ENCODE measurements at places on chromosomes 1 and 21.

DNA sequence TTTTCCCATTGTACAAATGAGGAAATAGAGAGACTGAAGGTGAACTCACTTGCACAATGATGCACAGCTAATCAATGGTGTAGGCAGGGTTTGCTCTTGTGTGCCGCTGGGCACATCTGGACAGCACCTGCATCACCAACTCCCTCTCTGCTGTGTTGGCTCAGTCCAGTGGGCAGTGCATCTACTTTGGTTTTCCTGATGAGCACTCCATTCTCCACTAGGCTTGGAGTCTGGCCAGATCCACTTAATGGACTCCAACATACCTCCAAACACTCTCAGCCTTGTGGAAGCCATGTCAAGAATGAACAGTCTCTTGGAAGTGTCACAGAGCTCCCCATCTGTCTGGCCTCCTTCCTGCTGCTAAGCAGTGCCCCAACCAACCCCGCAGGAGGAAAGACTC is 152.2 kb downstream of the HIVEP3 start:
- no peak for DNase-seq

GRCh38 chr21:35611708-35612132 is 448.6 kb downstream of the SETD4 start:
- no peak for DNase-seq

- DNase-seq, result no peak
Observed at GRCh38 chr1:233796146-233796783, 108.2 kb upstream of the SLC35F3 start.

GRCh38 chr1:209455661-209456358 is 127.7 kb upstream of the CAMK1G start:
- DNase-seq, result no peak

- DNase-seq, result peak; percentile 61
Observed at GRCh38 chr1:207579436-207579799, 65.5 kb upstream of the CR1L start.

- no peak for DNase-seq
Observed at GRCh38 chr1:87167848-87168525, 160.7 kb upstream of the LMO4 start.

DNA sequence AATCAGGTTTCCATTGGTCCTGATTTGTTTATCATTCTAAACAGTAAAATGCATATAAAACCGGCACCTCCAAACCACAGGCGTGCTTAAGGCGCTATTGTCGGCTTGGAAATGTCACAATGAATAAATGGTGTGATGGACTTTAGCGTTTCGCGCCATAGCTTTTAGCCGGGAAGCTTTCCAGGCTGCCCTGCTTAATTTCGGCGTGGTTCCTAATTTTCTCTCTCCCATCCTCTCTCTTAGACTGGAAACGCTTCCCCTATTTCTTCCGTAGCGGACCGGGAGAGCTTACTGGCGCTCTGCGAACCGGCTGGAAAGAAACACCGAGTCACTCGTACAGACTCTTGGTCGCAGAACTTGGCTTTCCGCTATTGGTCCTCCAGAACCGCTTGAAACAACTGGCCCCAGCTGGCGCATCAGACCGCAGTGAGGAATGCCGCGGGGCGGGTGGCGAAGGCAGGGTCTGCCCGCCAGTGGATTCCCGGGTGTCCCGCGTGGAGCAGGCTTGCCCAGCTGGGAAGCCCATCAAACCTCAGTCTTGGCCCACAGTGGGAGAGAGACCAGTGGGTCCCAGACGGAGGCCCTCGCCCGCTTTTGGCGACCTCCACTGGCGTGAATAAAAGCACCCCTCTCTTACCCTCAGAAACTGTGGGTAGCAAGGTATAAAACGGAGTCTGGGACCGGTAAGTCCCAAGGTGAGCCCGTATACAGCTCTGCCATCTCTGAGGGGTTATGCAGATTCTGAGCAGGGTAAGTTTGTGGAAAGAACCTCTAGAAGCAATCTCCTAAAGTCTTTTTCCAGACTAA is 4.0 kb upstream of the LHX8 start:
- DNase-seq, result peak; percentile 17

- DNase-seq, result peak; percentile 57
Observed at GRCh38 chr1:26768755-26769154, 19.0 kb upstream of the PIGV start.

- DNase-seq, result no peak
Observed at GRCh38 chr1:168972887-168973286, 133.6 kb upstream of the ATP1B1 start.

- DNase-seq, result no peak
Observed at GRCh38 chr1:225688345-225688744, 35.4 kb upstream of the ENAH start.

DNA sequence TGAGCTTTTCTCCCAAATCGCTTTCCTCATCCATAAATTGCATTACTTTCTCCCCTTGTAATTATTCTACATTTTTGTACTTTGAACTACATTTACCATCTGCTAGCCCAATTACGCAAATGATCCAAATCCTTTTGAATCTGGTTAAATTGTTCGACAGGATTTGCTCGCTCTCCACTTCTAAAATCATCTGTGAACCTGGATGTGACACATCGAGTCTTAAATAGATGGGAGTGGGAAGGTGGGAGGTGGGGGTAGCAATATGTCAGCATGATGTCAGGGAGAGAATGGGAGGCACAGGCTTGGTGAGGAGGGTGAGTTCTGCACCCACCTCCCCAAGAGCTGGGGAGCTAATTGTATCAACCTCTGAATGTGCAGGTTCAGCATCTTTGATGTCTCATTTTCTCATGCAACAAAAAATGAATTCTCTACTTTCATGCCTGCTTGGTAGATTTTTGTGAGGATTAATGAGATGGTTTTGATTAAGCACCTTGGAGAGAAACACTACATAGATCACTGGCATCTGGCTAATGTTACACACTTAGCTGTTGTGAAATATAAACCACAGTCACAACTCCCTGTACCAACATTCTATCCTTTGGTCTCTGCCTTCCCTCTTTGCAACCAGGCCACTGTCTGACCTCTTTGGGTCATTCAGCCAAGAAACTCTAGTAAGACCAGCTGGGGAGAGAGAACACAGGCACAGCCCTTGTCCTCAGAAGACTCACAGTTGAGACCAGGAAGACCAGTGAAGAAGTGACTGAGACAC is 165.1 kb downstream of the DAB1 start:
- DNase-seq, result peak; percentile 52

DNA sequence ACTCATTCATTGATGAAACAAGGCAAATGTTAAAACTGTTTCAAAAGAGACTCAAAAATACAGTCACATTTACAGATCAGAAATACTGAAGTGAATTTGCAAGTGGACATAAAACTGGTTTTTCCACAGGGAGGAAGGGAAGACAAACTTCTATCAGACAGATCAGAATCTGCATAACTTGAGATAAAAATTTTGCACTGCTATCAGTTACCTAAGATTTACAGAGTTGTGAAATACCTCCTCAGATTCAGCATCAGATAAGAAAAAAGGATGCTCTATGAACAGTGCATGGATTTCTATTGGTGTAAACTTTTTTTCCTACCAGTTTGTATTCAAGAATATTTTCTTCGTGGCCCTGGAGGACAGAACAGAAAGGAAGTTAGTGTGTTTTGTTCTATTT is 575.4 kb downstream of the RWDD3 start:
- DNase-seq, result no peak

DNA sequence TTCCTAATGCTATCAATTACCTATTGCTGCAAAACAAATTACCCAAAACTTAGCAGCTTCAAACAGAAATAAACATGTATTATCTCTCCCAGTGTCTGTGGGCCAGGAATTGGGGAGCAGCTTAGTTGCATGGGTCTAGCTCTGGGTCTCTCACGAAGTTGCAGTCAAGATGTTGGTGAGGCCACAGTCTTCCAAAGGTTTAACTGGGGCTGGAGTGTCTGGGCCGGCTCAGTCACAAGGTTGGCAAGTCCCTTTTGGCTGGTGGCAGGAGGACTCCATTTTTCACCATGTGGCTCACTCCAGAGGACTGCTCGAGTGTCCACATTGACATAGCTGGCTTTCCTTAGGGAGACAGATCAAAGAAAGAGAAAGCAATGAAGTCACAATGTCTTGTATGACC is 5.0 kb upstream of the LRP8 start:
- DNase-seq, result no peak

DNA sequence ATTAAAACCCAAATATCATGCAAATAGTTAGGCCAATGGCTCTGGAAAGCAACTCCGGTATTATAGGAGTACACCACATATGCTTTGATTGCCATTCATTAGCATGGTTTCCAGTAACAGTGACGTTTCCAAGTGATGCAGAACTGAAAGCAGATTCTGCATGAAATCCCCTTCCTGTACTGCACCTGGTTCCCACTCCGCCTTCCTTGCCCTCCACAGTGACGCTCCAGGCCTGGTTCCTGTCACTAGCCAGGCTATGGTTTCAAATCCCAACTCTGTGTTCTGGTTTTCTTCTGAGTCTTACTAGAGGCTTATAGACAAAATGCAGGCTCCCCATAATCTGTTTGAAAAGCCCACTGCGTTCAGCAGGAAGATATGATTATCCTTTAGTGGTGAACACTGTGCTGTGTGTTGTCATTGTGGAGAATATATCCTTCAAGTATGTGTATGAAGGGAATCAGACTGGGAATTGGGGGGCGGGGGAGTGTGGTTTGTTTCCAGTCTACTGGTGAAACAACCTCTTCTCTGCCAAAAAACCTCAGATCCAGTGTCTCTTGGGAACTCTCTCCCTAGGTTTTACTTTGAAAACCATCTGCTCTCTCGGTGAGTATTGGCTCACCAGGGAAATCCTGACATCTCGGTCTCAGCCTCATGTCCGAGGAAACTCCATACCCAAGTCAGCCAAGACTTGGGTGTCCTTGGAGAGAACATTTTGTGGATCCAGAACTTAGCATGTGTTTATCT is 78.7 kb downstream of the TYW3 start:
- DNase-seq, result no peak

DNA sequence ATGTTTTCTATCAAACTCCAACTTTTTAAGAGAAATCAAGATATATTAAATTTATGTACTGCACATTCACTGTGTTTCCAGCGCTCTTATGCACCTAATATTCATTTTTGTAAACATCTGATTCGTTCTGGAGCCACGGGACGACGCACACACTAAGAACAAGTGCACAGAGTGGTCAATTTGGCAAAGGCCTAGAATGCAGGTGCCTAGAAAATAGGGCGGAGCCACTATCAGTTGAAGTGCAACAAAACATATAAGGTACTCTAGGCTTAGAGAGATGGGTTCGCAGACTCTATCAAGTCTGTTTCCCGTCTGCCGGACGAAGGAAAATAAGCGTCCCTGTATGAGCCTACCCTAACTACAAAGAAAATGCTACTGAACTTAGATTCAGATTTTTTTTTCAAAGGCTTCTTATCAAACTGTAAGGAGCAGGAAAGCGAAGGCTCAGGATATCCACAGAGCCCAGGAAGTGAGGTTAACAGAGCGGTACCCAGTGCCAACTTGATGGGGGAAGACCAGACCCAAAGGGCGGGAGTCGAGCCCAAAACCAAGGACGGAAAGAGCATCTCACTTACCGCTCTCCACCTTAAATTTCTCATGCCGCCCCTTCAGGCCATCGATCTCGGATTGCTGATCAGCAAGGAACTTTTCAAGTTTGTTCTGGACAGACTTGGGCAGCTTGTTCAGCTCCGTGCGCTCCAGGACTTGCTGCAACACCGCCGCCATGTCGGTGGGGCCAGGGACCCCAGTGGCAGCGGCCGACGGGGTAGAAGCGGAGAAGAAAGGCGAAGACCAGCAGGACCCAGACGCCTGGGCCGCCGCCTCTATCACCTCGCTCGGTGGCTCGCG is 526 bp downstream of the TPR start:
- peak; percentile 40 for DNase-seq

GRCh38 chr1:231494439-231495110 is 33.9 kb upstream of the TSNAX start:
- no peak for DNase-seq

DNA sequence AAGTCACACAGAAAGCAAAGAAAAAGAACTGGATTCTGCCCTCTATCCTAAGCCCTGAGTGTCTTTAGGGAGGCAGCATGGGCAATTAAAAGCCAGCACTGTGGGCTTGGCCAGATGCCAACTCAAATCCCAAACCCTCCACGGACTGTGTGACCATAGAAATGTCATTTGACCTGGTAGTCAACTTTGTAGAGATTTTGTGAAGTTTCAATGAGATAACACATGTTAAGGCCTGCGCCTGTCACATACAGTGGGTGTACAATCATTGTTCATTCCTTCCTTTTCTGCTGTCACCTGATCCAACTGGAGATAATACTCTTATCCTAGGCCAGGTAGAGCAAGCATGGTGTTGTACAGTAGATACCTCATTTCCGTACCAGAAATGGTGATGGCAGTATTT is 54.2 kb downstream of the TMEM53 start:
- DNase-seq, result no peak

- no peak for DNase-seq
Observed at GRCh38 chr1:62307446-62307845, 11.8 kb downstream of the KANK4 start.

DNA sequence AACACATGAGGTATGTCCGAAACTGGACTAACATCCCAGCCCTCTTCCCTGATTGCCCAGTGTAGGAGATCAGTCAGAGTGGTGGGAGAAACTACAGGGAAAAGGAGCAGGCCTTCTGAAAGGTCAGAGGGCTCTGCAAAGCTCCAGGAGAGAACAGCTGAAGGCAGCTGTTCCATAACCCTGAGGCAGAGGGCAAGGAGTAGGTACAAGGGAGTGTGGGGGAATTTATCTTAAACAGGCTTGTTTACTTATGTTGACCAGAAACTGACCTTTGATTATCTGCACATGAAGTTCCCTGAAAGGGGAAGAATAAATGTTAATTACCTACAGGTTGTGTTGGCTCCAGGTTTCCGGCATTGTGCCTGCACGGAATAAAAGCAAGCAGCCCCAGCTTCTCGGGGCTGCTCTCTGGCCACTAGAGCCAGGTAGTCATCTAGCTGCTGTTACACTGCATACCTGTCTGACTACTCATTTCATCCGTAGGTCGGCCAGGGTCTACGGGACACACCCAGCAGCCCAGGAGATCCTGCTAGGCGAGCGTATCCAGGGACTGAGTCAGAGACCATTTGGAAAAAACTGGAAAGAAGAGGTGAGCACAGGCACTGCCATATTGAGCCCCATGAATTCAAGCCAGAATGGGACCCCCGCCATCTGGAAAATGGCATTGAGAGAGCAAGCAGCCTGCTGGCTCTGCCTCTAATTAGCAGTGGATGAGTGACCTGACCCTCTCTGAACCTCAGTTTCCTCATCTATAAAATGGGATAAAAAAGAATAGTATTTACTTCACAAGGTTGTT is 14.9 kb upstream of the PAQR7 start:
- DNase-seq, result no peak

GRCh38 chr1:52913014-52913413 is 8.5 kb downstream of the ECHDC2 start:
- DNase-seq, result no peak

DNA sequence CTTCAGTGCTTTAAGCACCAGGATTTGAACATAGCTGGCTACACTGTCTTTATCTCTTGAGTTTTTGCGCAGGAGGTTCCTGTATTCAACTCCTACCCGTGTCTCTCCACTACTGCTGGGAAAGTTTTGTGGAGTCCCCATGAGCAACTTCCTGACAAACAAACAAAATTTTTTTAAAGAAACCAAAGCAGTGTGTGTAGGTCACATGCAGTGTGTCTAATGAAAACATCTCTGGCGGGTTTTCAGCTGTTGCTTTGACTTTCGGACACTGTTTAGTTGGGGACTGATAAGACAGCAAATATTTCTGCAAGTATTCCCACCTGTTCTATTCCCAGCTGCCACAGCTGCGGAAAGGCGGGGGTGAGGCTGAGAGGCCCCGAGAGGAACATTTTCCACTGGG is 2.0 kb downstream of the PSEN2 start:
- no peak for DNase-seq

- DNase-seq, result peak; percentile 45
Observed at GRCh38 chr1:221839782-221840395, 98.0 kb upstream of the DUSP10 start.

- no peak for DNase-seq
Observed at GRCh38 chr21:45169682-45170081, 95.3 kb downstream of the ADARB1 start.

GRCh38 chr1:214369364-214369763 is 88.4 kb downstream of the SMYD2 start:
- DNase-seq, result no peak
